Caki2 (cell line): ENCODE measurements at places on chromosomes 7 and 10. TPM values are rescaled to one million over a fixed set of nuclear protein-coding genes. Genes with fewer than 3 reads are reported as not detected.
A peak's percentile ranks its signal among the peaks of the same experiment; 100 is the strongest.

AGMO gene
- total RNA-seq, result 0.84 and 1.3 TPM in 2 replicates

SLC25A40 gene
- total RNA-seq, result 7.4 and 15.3 TPM in 2 replicates

OPALIN gene
- total RNA-seq, result not detected in 2 replicates

OR2A42 gene
- not detected in 2 replicates for total RNA-seq

DNA sequence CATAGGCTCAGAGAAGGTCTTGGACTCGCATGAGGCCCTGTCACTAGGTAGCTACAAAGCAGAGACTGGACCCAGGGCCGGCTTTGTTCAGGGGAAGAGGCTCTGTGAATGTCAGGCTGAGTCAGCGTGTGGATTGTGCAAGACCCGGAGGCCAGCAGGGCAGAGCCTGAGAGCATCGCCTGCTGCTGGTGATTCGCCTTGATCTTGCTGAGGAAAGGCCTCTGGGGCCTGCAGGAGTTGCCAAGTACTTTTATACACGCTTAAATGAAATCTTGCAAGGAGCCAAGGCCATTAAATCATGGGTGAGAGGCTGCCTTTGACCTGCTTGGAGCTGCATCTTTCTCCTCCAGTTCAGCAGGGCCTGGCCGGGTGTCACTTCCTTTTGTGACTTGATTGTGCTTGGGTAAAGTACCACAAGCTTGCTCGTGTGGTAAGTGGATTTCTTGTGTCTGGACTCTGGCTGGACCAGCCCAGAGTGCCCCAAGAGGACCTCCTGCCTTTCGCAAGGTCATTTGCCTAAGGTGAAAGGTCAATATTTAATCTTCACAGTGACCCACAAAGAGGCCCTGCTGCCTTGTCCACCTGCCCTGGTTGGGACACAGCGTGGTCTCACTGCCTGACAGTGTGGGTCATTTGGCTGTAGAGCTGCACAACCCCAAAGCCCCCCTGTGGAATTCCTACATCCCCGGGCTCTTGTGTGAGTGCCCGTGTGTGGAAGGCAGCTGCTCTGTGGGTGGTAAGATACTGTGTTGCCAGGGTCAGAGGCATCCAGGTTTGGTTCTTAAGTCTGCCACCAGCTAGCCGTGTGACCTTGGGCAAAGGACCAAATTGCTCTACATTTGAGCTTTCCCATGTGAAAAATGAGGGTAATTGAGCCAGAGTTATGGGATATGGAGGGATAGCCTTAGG lies 38.6 kb upstream of the SH2D4B start:
- DNase-seq, result peak; percentile 91

DNA sequence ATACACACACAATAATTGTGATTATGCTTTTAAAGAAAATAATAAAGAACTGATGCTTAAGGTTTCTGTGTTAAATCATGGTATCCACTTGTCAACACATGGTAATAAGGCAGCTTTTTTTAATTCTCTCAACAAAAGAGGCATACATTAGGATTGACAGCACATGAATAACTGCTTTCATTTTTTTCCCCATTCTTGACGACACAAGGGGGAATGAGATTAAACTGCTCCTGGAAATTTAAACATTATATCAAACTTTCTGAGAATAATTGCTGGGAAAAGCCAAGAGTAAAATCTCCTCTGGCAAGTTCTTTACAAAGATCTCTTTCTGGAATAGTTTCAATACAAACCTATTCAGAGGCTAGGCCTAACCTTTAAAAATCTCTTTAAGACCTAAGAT lies 99.0 kb upstream of the GPR22 start:
- DNase-seq, result no peak

DNA sequence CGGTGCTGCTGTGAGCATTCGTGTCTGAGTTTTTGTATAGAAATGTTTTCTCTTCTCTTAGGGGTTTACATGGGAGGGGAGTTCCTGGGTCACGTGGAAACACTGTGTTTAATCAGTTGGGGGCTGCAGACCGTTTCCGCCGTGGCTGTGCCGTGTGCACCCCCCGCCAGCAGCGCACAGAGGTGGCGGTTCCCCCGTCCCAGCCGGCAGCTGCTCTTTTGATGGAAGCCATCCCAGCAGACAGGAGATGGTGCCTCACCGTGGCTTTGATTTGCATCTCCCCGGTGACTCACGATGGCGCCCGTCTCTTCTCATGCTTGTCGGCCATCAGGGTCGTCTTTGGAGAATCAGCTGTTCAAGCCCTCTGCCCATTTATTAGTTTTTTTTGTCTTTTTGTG lies 34.9 kb upstream of the FOXL3 start:
- DNase-seq, result no peak

DNA sequence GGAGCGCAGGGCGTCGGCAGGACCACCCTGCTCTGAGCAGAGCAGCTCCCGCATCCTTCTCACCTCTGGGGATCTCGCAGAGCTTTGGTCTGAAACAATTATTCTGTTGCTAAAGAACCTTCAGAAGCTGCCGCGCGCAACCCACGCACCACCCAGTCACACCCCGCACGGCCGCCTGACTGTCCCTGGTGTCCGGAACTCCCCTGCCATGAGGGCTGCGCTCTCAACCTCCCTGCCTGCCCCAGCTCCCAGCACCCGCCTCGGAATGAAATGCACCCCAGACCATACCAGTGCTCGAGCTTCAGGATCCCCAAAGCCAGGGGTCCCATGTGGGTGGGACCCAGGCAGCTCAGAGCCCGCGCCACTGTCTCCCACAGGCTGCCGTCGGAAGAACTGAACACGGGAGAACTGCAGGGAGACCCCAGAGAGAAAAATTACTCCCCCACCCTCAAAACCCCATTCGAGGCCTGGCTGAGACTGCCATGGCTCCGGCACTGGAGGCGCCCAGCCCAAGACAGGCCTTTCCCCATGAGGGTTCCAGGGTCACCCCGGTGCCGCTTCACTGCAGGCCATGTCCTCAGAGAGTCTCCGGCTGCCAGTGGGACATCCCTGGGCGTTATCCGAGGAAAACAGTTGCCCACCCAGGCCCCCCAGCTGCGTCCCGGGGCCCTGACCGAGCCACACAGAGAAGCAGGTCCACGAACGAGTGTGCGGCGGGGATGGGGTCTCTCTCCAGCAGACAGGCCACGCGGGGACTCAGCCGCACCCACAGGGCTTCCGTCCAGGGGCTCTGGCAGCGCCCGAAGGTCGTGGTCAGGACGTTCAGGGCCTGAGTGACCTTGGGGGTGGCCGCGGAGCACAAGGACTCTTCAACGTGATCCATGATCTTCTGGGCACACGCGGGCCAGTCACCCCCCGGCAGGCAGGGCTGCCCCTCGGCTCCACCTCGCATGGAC lies 12.1 kb downstream of the BRAT1 start:
- DNase-seq, result no peak

DNA sequence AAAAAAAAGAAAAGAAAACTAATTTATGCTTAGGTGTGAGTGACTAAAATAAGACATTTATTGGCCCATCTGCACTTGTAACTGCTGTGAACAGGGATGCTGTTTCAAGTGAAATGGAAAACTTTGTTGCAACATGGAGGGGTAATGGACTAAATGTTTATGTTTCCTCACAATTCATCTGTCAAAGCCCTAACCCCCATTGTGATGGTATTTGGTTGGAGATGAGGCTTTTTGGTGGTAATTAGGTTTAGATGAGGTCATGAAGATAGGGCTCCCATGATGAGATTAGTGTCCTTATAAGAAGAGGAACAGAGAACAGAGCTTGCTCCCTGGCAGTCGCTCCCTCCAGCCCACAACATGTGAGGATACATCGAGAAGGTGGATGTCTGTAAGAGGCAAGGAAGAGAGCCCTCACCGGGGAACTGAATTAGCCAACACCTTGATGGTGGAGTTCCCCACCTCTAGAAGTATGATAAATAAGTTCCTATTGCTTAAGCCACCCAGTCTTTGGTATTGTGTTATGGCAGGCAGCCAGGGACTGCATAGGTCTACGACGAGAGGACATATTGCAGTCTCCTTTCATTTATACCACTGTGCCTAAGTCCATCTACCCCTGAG lies 28.6 kb upstream of the VCL start:
- no peak for DNase-seq

DNA sequence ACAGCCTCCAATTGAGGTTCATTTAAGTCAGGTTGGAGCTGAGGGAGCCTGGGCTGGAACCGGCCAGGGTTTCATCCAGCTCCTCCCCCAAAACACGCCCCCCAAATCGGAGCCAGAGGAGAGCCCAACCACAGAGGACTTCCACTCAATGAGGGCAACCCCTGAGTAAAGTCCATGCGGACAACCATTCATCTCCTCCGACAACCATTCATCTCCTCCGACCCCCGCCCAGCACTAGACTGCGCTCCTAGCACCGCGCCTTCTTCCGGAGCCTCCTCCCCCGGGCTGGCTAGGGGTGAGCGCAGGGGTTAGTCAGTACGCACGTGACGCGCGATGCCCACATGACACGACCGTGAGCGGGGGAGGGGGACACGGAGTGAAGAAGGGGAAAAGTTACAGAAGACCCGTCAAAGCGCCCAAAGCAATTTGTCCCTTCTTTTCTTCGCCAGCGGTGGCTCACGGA lies 1.4 kb downstream of the MAGI2 start:
- peak; percentile 85 for DNase-seq

DNA sequence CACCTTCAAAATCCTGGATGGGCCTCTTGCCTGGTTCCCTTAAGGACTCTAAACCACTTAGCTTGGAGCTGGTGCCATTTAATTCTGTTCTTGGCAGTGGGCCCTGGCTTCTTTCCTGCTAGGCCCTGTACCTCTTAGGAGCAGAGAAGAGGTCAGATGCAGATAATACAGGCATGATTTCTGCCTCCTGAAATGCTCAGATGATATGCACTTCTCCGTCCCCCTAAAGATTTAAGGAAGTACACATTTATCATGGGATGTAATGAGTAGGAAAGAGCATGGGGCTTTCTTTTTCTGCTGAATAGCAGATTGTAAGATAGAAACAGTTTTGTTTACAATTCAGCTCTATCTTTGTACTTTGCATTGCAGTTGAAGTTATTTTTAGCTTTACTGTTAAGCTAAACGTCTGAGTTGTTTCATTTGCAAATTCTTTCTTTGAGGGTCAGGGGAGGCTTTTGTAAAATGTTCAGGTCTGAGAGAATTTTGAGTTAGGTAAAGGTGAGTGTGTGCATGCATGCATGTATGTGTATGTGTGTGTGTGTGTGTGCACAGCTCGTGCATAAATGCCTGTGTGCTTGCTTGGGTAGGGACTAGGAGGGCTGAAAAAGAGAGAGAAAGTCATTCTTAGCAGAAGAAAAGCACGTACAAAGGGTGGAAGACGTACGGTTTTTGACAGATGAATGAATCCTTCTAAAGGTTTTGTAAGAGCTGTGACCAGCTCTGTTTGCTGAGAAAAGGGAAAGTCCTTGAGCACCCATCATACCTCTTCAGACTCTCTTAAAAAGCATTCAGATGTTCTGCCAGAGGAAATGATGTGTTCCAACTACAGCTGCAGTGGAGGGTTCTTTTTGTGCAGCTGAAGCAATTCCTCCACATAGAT lies 364.2 kb downstream of the AUTS2 start:
- no peak for DNase-seq

DNA sequence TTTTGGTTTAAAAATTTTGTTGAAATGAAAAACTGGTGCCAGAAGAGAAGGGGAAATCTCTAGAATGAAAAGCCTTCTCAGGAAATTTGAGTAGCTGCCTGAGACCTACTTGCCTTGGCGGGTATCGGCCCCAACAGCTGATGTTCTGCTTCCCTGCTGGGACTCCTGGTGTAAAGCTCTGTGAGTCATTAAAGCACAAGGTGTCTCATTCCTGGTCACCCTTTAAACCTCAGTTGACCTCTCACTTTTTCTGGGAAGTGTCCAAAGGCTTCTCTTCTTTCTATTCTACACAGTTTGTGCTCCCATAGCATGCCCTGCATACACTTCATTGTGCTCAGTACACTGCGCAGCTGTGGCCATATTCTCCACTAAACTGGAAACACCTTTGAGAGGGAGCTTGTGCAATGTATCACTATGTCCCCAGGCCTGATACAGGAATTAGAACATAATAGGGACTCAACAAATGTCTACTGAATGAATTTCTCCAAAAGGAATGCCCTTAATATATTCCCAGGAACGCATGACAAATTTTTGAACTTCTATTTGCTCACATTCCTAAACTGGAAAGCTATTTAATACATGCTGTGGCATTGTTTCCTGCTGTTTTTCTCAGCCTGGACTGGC lies 303.9 kb downstream of the SDHAF3 start:
- peak; percentile 64 for DNase-seq
